ENCODE measurements at places on chromosomes 7 and 10.

DNA sequence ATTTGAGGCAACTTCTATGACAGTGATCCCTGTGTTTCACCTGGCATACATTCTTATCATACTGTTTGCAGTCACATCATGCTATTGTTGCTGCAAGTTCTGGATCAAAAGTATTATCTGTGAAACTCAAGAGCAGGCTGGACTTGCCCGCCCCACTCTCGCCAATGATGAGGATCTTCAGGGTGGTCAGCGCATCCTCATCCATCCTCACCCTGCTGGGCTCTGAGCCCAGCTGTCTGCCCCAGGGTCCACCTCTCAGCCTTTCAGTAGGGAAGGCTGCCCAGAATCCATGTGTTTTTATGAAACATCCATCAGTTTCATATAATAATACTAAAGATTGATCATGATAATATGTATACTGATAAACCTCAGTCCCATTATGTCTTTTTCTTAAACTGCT is 55.4 kb upstream of the KIF5B start:
- DNase-seq = no peak

- no peak for DNase-seq
Measured at GRCh38 chr10:26488344-26488743, 50.2 kb downstream of the APBB1IP start.

DNA sequence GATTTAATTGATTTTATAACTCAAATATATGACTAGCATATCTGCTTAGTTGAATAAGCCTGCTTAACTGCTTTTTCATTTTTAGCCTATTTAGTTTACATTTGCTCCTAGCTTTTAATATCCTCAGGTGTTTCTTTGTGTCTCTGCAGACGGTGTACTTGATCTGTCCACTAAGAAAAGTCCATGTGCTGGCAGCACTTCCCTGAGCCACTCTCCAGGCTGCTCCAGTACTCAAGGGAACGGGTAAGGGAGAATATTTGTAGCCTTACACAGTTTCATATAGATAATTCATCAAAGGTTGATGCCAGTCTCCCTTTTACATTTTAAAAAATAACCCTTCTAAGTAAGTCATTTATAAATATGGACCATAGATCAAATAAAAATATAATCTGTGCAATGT is 119.9 kb downstream of the LCOR start:
- DNase-seq = no peak

- no peak for DNase-seq
Measured at GRCh38 chr7:47535704-47536628, 45.9 kb downstream of the TNS3 start.

GRCh38 chr10:97572214-97572989 is at the start of gene ANKRD2:
Gene ANKRD2 (plus strand): TSS chr10:97572779. CDS start chr10:97572789, 10 bp downstream.
- DNase-seq = no peak

DNA sequence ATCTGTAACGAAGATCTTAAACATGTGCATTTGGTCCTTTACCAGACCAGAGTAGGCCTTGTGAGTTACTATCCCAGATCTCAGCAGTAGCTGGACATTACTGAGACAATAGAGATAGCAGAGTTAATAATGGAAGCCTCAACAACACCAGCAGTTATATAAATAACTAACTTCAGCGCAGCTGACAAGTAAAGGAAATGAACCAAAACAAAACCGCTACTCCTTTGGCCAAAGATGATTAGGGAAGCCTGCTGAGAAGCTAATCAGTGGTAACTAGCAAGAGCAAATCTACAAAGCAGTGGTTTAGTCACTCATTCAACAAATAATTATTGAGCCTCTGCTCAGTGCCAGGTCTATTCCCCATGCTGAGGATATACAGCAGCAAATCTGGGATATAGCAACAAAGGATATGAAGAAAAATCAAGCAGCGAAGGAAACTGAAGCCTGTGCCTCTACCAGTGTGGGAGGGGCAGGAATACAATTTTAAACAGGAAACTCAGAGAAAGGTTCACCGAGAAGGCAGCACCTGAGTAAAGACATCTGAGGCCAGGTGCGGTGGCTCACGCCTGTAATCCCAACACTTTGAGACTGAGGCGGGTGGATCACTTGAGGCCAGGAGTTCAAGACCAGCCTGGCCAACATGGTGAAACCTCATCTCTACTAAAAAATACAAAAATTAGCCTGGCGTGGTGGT is 103.6 kb downstream of the ELMO1 start:
- DNase-seq = no peak

- DNase-seq = no peak
Measured at GRCh38 chr10:77457266-77457665, 180.3 kb downstream of the KCNMA1 start.

GRCh38 chr7:33687625-33688024 is 217.7 kb upstream of the BMPER start:
- DNase-seq = no peak

DNA sequence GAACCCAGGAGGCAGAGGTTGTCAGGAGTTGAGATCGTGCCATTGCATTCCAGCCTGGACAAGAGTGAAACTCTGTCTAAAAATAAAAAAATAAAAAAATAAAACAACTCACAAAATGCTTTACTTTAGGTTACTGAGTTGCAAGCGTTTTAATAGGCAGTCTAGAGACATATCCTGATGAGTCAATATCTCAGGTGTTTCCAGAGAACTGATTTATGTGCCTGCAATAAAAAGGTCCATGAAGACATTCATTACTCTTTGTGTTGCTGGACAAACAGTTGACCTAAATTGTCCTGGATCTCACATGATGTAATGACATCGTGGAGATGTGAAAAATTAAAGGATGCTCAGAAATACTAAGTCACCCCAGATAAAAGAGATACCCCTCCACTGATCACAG is 31.5 kb downstream of the CDNF start:
- no peak for DNase-seq

DNA sequence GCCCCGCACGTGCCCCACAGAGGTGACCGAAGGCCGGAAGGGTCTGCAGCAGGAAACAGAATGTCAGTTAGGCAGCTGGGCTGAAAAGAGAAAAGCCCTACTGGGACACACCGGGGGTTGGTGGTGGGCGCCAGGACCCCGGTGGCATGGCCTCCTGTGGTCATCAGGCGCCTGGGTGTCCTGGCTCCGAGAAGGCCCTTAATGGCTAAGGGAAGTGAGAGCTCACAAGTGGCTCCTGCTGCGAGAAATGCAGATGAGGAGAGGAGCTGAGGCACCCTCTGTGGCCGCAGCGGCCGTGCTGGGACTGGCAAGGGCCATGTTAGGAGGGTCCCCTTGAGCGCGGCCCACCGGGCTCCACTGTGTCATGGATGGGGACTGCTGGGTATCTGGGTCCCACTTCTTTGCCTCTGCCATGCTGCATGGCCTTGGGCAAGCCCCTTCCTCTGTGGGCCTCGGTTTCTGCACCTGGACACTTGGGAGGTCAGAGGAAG is 79.2 kb upstream of the GNA12 start:
- DNase-seq = no peak

- no peak for DNase-seq
Measured at GRCh38 chr10:67780759-67781538, 57.0 kb downstream of the DNAJC12 start.

DNA sequence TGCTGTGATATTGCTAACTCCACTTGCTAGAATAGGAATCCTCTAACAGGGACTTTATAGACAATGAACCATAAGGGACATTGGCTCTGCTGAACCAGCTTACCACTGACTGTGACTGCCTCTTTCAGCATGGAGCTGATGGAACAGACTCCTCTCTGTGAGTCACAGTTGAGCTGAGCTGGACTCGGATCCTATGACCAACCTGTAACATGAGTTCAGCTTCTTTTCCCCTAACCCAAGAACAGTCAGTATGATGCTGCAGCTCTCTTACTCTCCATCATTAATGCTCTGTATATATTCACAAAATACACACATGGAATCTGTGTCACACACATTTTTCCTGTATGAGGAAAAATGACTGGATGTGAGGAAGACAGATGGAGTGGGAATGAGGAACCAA is 177.9 kb upstream of the BET1 start:
- DNase-seq = no peak

- DNase-seq = no peak
Measured at GRCh38 chr7:26584987-26585665, 279.3 kb downstream of the SKAP2 start.

GRCh38 chr10:77185696-77186095 is 451.9 kb downstream of the KCNMA1 start:
- no peak for DNase-seq

GRCh38 chr7:681551-682307 is 44.8 kb upstream of the DNAAF5 start:
- DNase-seq = no peak

- no peak for DNase-seq
Measured at GRCh38 chr7:137313201-137313600, 30.3 kb downstream of the PTN start.

- DNase-seq = no peak
Measured at GRCh38 chr7:124777268-124777667, 11.7 kb upstream of the GPR37 start.

GRCh38 chr7:118330388-118330787 is 105.9 kb downstream of the ANKRD7 start:
- no peak for DNase-seq

- DNase-seq = no peak
Measured at GRCh38 chr7:18390535-18390907, 105.0 kb upstream of the HDAC9 start.

Measured in SIG-M5 (cell line).